Common myeloid progenitor, CD34-positive (primary cell): ENCODE measurements at places on chromosomes 1 and 21.

DNA sequence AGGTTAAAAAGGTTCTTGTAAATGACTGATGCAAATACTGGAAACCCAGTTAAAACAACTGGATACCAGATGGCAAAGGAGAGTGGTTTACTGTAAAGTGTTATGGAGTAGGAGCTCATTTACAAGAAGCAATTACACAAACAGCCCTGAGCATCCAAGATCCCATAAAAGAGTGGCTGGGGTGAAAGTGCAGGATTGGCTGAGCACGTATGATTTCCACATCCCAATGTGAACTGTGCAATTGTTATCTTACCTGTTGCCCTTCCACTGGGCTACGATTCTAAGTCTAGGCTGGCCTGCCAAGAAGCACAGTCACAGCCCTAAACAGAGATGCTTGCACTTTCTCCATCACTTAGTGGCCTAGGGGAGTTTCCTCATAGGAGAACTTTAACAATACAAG, 277.6 kb upstream of the RUNX1 start:
- H3K27ac ChIP-seq, result no peak overlapping the region
- no peak overlapping the region for H3K4me3 ChIP-seq
- no peak for DNase-seq
- no peaks in the 10 kb centered on the region for H3K4me1 ChIP-seq
- H3K27me3 ChIP-seq, result no peaks in the 10 kb centered on the region

DNA sequence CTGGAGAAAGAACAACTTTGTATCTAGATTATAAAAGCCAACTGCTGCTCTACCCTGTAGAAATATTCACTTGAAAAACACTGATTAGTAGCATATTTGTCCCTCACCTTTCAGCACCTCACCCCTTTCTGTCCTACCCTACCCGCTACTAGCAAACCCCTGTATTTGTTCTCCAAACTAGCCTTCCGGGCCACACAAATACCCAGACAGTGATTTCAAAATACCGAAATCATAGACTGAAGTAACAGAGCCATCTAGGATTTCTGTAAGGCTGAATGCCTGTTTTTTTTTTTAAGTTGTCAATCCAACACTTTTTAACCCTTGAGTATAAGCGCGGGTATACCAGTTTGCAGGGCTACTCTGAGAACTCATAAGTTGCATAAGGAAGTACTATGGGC, 398 bp upstream of the DPT start:
- no peak for DNase-seq
- no peaks in the 10 kb centered on the region for H3K4me1 ChIP-seq
- no peaks in the 10 kb centered on the region for H3K27me3 ChIP-seq
- H3K4me3 ChIP-seq, result no peak overlapping the region
- no peaks in the 10 kb centered on the region for H3K36me3 ChIP-seq

GRCh38 chr1:221437171-221437570, 304.7 kb downstream of the DUSP10 start:
- no peaks in the 10 kb centered on the region for H3K4me1 ChIP-seq
- DNase-seq, result no peak
- no peaks in the 10 kb centered on the region for H3K27me3 ChIP-seq
- H3K36me3 ChIP-seq, result no peaks in the 10 kb centered on the region
- H3K4me3 ChIP-seq, result no peak overlapping the region

- H3K36me3 ChIP-seq, result no peaks in the 10 kb centered on the region
- H3K4me3 ChIP-seq, result no peak overlapping the region
- no peaks in the 10 kb centered on the region for H3K27me3 ChIP-seq
- peak; percentile 55 for DNase-seq
- peaks cover 47% of the 10 kb centered on the region for H3K4me1 ChIP-seq
- no peak overlapping the region for H3K27ac ChIP-seq
These were observed 32.8 kb downstream of the GJA4 start for GRCh38 chr1:34825455-34826091.

GRCh38 chr1:168288311-168289052, 7.8 kb downstream of the TBX19 start:
- no peaks in the 10 kb centered on the region for H3K27me3 ChIP-seq
- DNase-seq, result peak; percentile 17
- no peak overlapping the region for H3K27ac ChIP-seq
- no peak overlapping the region for H3K4me3 ChIP-seq
- no peaks in the 10 kb centered on the region for H3K36me3 ChIP-seq

DNA sequence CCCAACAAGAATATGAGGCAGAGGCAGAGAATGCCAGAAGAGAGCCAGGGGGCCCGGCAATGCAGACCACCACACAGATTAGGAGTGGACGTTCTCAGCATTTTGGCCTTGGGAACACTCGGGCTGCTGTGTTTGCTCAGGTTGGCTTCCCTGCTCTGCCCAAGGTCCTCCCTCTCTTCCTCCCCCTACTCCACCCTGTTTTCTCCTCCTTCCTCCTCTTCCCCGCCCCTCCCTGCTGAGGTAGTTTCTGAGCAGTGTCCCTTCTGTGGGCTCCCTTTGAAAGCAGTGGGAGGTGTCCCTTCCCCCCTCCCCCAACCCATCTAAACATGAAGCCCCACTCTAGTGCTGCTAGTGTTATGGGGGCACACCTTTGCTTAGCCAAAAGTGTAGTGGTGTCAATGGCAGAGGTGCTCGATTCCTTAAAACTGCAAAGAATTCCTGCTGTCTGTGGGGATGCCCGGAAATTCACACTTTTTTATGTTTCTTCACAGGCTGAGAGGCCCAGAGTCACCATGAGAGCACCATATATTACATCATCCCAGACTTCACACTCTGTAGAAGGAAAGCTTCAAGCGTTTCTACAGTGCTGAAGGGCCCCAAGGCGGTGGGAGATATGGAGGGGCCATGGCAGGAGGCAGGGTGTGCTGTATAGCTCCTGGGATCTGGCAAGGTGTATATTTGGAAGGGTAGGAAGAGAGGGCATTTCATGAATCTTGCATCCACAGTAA, at the start of gene HHIPL2:
TSS of gene HHIPL2 (minus strand) at position 161 of the 728 bp plus-strand sequence. CDS start at position 101, 60 bp downstream.
- H3K27ac ChIP-seq, result no peak within 1 kb of the TSS
- no peak within 1 kb of the TSS for H3K4me3 ChIP-seq
- H3K27me3 ChIP-seq, result no peaks in the 10 kb centered on the region
- no peaks in the 10 kb centered on the region for H3K4me1 ChIP-seq
- no peak for DNase-seq
- no peaks in the 10 kb centered on the region for H3K36me3 ChIP-seq

- peaks cover 7% of the 10 kb centered on the region for H3K4me1 ChIP-seq
- H3K4me3 ChIP-seq, result no peak overlapping the region
- H3K27me3 ChIP-seq, result no peaks in the 10 kb centered on the region
These were observed 153.3 kb upstream of the SGIP1 start for GRCh38 chr1:66380452-66381212.

DNA sequence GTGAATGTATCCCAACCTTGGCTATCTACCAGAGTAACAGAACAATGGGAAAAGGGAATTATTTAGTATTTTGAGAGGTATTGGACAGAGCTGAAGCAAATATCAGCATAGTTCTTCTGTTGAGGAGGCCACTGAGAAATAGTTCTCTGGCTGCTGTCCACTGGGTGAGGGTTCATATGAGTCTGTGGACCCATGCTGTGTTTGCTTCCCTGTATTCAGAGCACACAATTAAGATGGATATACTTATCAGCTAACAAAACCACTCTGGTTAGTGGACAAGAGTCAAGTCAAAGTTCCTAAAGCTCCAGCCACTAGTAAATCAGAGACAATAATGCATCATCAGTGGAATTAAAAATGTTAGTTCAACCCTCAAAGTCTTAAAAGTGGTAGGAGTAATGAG, 66.1 kb downstream of the RGS18 start:
- peaks cover 4% of the 10 kb centered on the region for H3K4me1 ChIP-seq
- DNase-seq, result no peak
- H3K27ac ChIP-seq, result no peak overlapping the region
- no peak overlapping the region for H3K4me3 ChIP-seq

DNA sequence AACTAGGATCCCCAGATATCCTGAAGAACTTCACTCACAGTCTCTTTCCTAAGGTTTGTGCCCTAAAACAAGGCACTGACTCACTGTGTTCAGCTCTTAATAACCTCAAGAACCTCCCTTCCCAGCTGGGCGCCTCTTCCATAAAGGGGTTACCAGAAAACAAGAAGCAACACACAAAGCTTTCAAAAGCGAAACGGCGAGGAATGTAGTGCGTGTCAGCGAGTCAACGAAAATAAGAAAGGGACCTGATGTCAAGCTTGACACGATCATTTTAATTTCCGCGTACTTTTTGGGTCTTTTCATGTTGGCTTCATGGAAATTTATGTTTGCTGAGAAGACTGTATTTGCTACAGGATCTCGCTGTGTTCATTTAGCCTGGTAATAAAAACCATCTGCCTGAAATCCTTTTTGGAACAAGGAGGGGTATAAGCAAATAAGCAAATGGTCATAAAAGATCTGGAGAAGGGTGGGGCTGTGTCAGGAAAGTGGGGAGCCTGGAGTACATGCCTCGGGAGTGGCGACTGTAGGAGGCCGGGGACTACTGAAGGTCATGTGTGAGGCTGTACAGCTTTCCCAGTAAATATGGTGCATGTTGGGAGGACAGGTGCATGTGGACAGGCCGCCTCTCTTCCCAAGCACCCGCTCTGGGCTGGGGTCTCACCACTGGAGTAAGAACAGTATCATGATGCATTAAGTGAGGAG, 11.4 kb upstream of the CLDN14 start:
- DNase-seq, result no peak
- H3K36me3 ChIP-seq, result no peaks in the 10 kb centered on the region
- H3K27me3 ChIP-seq, result no peaks in the 10 kb centered on the region
- no peak overlapping the region for H3K27ac ChIP-seq
- peaks cover 6% of the 10 kb centered on the region for H3K4me1 ChIP-seq
- no peak overlapping the region for H3K4me3 ChIP-seq

DNA sequence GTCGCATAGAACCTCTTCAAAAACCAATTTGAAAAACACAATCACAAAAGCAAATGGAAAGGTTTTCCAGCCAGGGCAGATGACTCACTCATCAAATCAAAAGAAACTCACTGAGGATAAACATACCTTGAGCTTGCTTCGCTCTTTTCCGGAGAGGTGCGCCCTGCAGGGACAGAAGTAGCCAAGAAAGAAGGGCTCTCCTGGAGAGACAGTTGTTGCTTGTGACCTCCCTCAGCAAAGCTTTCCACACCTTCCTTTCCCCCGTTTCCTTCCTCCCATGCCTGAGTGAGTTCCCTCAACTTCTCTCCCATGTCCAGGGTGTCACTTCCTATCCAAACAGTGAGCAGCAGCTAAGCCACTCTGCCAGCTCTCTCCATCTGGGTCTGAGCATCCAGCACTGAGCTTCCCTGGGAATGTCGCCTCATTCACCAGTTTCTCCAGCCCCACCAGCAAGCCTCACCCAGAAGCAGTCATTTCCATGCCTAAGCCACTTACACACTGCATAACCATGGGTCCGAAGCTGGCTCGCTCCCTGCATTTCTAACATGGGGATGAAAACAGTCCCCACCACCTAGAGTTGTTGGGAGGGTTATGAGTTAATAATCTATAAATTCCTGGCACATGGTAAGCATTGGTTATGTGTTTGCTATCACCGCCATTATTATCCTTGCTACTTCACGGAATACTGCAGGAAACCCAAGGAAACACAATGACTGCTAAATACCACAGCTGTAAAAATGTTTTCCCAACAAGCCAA, 75.0 kb downstream of the PTPN14 start:
- no peaks in the 10 kb centered on the region for H3K4me1 ChIP-seq
- no peak overlapping the region for H3K4me3 ChIP-seq
- no peak overlapping the region for H3K27ac ChIP-seq

GRCh38 chr1:59029411-59030167, 245.7 kb upstream of the JUN start:
- H3K4me3 ChIP-seq, result no peak overlapping the region
- H3K27ac ChIP-seq, result no peak overlapping the region
- DNase-seq, result no peak
- no peaks in the 10 kb centered on the region for H3K27me3 ChIP-seq

GRCh38 chr1:228392111-228392936, 14.3 kb downstream of the TRIM11 start:
- no peaks in the 10 kb centered on the region for H3K27me3 ChIP-seq
- H3K4me1 ChIP-seq, result no peaks in the 10 kb centered on the region
- H3K36me3 ChIP-seq, result peaks cover 33% of the 10 kb centered on the region
- no peak overlapping the region for H3K4me3 ChIP-seq

DNA sequence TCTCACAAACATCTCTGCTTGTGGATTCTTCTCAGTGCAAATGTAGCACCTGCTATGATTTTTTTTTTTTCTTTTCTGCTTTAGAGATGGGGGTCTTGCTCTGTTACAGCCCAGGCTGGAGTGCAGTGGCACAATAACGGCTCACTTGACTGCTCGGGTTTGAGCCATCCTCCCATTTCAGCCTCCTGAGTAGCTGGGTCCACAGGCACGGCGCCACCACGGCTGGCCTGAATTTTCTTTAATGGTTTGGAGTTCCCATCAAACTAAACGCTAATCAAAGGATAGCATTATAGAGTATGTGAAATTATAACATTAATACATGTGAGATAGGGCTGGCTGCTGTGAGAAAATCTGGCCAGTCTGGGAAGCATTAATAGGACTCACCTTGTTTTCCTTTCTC, 7.2 kb upstream of the PTGER3 start:
- no peak overlapping the region for H3K4me3 ChIP-seq
- H3K27me3 ChIP-seq, result no peaks in the 10 kb centered on the region
- no peaks in the 10 kb centered on the region for H3K4me1 ChIP-seq
- DNase-seq, result no peak

- H3K4me1 ChIP-seq, result no peaks in the 10 kb centered on the region
- H3K36me3 ChIP-seq, result peaks cover 5% of the 10 kb centered on the region
- DNase-seq, result no peak
- no peak overlapping the region for H3K27ac ChIP-seq
These were observed 117.0 kb downstream of the NEK7 start for GRCh38 chr1:198273748-198274295.

DNA sequence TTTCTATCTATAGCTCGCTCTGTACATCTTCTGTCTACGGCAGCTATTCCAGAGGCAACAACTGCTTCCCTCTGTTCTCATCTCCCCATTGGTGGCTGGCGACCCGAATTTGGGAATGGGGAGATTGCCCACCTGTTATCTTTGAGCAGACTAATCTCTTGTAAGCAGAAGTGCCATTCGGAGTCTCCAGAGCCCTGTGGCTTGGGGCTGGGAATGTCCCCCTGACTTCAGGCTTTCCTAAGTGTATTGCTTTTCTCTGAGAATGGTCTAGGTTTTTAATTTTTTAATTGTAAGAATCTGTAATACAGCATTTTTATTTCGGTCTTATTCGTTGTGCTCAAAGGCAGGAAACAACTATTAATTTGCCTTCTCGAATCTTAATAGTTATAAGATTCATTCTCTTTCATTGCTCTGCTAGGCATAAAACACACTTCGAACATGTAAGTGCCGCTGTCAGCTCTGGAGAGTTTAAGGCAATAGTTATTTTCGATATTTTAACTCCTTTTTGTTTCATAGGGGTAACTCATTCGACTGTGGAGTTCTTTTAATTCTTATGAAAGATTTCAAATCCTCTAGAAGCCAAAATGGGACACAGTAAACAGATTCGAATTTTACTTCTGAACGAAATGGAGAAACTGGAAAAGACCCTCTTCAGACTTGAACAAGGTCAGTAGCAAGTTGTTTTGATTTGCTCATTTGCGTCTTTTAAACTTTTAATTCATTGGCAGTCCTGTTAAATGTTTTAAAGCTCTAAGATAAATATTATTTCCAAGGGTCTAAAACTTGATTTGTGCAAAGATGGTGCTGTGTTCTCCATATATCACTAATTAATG, 514 bp downstream of the AGL start:
- peak overlapping the region; percentile 99 for H3K4me3 ChIP-seq
- DNase-seq, result no peak
- no peaks in the 10 kb centered on the region for H3K36me3 ChIP-seq
- H3K27ac ChIP-seq, result peak overlapping the region; percentile 64
- peaks cover 16% of the 10 kb centered on the region for H3K4me1 ChIP-seq
